Esophagus squamous epithelium (tissue), 5 donors: ENCODE measurements at places on chromosomes 7 and 10.

DNA sequence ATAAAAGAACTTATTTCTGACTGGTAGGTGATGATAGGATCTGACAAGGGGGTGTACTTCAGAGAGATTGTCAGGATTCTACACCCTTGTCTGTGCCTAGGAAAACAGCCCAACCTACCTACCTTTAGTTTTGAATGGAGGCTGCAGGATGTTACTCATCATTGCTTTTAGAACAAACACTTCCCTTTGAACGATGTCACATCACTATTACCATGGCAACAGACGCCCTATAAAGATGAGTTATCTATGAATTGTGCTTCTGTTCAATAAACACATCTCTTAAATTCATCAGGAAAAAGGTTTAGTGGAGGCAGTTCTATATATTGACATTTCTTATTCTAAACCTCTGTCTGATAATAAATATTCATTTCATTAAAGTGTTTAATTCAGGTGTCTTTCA, 362.4 kb downstream of the CNTNAP2 start:
- no peak for DNase-seq

DNA sequence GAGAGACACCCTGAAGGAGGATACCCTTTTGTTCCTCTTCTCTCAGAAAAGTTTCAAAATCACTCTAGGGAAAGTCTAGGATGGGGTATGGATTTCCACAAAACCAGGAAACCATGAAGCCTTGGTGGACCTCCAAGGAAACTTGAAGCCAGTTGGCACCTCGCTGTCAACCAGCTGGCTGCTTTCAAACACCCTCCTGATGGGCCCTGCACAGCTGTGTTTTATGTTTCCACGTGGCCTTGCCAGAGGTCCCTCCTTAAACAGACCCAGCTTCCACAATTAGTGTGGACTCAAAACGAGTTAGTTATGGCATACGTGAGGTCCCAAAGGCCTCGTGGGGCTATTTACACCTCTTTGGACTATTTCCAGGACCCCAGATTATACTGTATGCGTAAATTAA, 5.9 kb downstream of the PPP1R3A start:
- DNase-seq: no peak

GRCh38 chr7:128405471-128406313, 4.1 kb downstream of the IMPDH1 start:
- DNase-seq: no peak

DNA sequence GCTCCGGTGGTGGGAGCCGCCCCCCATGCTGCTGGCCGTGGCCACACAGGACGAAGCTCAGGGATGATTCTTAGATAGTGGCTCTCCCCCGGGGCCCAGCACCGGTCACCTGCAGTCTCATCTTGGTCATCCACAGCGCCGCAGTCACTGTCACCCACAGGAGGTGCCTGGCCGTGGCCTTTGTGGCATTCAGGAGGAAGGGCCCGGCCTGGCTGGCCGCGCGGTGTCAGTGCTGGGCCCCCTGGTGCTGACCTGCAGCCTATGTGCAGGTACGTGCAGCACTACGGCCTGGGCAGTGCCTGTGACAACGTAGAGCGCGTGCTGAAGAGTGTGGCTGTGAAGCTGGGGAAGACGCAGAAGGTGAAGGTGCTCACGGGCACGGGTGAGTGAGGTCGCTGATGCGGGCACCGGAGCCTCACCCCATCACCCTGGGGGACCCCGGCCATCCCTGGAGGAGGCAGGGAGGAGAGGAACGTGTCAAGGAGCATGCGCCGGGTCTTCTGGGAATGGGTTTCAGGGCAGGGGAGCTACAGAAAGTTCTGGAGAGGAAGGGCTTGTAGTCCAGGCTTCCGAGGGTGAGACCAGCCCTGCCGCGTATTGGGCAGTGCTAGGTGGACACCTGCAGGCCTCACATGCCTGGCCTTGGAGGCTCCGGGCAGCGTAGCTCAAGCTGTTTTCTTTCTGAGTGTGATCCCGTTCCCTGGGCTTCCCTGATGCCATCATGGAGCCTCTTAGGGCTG, 5.0 kb downstream of the SPRN start:
- DNase-seq: no peak

GRCh38 chr7:29304756-29305155, 110.2 kb downstream of the CHN2 start:
- no peak for DNase-seq

GRCh38 chr10:129939416-129940275, 24.4 kb downstream of the EBF3 start:
- DNase-seq: no peak

DNA sequence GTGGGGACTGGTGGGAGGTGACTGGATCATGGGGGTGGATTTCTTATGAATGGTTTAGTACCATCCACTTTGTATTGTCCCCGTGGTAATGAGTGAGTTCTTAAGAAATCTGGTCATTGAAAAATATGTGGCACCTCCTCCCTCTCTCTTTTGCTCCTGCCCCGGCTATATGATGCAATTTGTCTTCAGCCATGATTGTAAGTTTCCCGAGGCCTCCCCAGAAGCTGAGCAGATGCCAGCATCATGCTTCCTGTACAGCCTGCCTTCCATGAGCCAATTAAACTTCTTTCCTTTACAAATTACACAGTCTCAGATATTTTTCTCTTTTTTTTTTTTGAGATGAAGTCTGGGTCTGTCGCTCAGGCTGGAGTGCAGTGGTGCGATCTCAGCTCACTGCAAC, 2.6 kb upstream of the KDM7A start:
- DNase-seq: no peak

GRCh38 chr7:151141311-151141854, 26.1 kb downstream of the GBX1 start:
- no peak for DNase-seq

GRCh38 chr7:106073701-106074100, 38.4 kb downstream of the SYPL1 start:
- no peak for DNase-seq

DNA sequence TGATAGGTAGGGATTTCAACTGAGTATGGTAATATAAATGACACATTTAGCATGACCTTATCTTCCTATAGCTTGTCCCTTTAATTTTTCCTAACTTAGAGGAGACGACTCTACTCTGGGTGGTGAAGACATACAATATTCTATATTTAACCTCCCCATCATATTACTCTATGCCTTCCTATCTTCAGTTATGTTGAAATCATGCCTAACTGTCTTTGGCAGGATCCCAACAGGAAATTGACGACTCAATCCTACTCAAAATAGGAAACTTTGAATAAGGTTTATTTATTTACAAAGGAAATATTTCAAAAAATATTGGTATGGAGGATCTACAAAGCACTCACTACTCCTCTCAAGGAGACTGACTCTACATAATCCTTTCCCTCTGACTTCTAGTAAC, 24.1 kb upstream of the SEMA3A start:
- no peak for DNase-seq

GRCh38 chr7:114051871-114052331, 133.1 kb upstream of the PPP1R3A start:
- DNase-seq: no peak

- no peak for DNase-seq
Observed at GRCh38 chr10:93461807-93462178, 20.3 kb downstream of the MYOF start.

DNA sequence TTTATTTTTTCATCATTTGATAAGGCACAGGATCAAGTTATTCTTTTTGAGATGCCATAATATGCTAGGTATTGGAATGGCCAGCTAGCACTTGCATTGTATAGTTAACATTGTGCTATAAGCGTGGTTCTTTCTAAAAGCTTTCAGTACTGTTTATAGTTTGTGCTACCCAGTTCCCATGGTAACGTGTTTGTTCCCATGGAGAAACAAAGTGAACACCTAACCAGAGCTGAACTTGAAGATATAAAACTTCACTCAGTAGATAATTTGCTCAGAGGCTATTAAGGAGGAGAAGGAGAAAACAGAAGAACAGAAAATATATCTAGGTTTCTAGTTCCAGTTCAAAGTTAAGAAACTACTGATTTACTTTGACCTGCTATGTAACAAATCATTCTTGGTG, 23.6 kb upstream of the ITGB8 start:
- no peak for DNase-seq

DNA sequence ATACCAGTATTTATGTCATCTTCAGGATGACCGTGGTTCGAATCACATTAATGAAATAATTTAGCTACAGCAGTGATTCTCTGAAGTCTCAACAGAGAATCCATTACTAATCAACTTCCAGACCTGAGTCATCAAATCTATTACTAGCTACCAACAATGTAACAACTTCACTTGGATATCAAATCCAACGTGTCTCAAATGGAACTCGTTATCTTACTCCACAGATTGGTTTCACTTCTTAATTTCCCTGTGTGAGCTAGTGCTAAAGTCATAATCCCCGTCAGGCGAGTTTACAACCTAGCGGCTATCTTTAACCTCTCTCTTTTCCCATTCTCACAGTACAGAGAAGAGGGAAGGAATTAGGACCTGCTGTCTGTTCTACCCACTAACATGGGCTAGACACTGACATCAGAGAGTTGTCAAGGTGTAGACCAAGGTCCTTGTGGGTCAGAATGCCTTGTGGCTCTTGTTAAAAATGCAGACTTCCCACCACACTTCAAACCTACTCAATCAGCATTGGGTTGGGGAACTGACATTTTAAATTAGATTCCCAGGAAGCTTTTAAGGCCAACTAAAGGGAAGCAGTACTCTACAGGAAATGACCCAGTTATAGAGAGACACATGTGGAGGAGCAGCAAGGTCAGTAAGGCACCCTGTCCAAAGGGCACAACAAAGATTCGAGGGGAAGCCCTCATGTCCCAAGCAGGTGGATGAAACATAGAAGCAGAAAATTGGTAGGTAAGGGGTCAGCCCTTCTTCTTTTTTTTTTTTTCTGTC, 57.3 kb upstream of the GSAP start:
- DNase-seq: no peak

- DNase-seq: no peak
Observed at GRCh38 chr7:92872701-92873100, 36.3 kb upstream of the CDK6 start.

GRCh38 chr10:49001870-49002672, 62.4 kb upstream of the LRRC18 start:
- no peak for DNase-seq

- DNase-seq: no peak
Observed at GRCh38 chr10:78279756-78280155, 246.1 kb downstream of the RPS24 start.

- no peak for DNase-seq
Observed at GRCh38 chr7:128202287-128202957, 38.7 kb upstream of the LEP start.

DNA sequence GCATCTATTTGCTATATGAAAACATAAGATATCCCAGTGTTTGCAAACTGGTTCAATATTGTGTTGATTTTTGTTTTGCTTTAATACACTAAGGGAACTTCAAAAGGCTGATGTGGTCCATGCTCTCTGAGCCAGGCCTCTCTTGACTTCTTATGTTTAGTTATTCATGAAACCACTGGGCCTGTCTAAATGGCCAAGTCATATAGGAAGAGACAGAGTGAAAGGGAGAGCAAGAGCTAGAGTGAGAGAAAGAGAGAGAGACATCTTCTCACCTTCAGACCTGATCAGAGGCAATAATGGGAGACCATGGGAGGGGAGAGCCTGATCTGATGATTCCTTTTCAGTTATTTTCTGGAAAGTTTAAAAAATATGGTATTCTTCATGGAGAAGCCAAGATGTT, 6.1 kb upstream of the FAS start:
- no peak for DNase-seq

DNA sequence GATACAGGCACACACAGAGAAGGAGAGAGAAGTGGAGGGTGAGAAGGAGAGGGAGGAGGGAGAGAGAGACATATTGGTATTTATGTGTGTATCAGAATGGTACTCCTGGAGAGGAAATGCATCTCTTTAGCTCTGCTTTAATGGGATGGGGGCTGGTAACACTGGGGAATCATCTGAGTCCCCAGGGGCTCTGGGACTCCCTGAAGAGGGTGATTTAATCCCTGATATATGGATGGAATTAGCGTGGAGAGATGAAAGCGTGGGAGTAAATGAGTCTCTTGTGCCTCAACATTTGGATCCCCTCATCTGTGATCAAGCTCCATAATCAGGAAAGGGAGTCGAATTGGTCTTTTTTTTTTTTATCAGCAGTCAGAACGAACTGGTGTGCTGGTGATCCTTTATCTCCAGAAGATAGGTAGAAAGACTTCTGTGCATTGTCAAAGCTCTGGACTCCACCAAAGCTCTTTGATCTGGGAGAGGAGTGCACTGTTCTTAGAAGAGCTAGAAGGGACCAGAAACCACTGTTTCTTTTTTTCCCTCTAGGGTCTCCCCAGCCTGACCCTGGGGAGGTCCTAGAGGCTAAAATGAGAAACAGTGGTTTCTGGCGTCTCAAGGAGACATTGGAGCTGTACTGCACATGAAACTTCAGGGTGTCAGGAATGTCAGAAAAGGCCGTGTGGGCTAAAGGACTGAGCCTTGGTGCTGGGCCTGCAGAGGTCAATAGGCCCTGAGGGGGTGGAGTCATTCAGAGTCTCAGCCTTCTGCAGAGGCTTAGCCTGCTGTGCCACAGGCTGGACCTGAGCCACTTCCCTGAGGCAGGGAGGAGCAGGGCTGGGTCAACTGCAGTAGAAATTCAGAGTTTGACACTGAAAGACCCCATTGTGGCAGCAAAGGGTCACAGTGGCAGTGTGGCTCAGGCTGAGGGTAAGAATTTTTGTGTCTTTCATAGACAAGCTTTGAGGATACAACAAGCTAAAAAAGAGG, 234.4 kb upstream of the SLC26A5 start:
- no peak for DNase-seq

- no peak for DNase-seq
Observed at GRCh38 chr10:99730026-99730425, 1.9 kb downstream of the COX15 start.

DNA sequence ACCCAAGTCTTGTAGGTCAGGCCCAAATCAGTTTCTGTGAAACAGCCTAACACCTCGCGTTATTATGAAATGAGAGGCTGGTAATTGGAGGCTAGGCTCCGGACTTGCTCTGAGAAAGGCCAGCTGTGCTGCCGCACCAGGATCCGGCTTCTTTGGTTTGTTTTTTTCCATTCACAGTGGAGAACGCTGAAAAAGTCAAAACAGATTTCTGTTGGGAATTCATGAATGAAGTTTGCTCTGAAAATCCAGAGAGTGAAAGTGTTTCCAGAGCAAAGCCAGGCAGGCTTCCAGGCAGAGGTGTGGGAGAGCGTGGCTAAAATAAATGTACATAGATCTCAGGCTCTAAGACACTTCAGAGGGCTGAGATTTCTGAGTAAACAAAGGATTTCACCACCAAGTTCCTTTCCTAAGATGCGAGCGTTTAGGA, 240.1 kb downstream of the TRIL start:
- DNase-seq: no peak

GRCh38 chr7:15845868-15846267, 159.4 kb upstream of the MEOX2 start:
- no peak for DNase-seq

GRCh38 chr7:157139111-157139809, 534 bp downstream of the UBE3C start:
- DNase-seq: no peak
